ENCODE measurements at places on chromosomes 5 and 9.

- DNase-seq = no peak
These were observed 53.4 kb downstream of the PLPP1 start for GRCh38 chr5:55481293-55481855.

DNA sequence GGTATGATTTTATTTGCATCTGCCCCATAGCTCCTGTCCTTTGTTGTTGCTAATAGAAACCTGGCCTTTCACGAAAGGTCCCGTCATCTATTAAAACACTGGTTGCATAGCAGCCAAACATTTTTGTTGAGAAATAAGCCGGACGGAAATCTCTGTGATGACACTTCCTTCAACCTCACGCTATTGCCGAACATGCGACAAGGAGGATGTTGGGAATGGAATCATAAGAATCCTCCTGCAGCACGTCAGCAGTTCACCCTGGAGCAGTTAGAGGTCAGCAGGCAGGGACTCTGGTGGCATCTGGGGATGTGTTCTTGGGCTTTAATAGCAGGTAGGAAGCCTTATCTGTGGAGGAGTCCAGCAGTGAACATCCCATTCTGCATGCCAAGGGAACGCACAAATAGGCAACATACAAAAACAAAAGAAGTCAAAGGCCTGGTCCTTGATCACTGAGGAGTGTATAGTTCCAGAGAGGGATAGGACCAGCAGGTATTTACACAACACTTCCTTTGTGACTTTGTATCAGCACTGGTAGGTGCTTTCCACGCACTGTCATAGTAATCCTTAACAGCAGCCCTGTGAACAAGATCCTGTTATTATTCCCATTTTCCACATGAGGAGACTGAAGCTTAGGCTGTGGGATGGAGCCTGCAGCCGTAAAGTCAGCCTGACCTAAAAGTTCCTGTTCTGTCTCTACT is 33.4 kb downstream of the ARHGAP26 start:
- no peak for DNase-seq

- no peak for DNase-seq
These were observed 125.6 kb upstream of the DMRT1 start for GRCh38 chr9:715743-716400.

DNA sequence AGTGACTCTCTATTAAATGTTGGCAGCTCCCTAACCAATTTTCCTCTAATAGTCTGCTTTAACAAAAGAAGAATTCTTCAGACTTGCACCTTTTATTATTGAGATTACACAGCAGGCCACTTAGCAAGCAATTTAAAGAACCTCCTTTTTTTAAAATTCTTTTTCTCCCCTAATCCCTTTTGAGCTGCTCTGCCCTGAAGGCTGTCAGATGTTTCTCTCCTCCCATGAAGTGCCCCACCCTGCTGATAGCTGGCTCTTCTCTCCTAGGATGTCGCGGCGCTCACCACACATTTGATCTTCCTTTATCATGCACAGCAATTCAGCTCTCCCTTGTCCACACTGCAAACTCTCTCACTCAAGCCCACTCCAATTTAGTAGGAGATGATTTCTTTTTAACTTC is 1471.1 kb upstream of the ACO1 start:
- DNase-seq = no peak

DNA sequence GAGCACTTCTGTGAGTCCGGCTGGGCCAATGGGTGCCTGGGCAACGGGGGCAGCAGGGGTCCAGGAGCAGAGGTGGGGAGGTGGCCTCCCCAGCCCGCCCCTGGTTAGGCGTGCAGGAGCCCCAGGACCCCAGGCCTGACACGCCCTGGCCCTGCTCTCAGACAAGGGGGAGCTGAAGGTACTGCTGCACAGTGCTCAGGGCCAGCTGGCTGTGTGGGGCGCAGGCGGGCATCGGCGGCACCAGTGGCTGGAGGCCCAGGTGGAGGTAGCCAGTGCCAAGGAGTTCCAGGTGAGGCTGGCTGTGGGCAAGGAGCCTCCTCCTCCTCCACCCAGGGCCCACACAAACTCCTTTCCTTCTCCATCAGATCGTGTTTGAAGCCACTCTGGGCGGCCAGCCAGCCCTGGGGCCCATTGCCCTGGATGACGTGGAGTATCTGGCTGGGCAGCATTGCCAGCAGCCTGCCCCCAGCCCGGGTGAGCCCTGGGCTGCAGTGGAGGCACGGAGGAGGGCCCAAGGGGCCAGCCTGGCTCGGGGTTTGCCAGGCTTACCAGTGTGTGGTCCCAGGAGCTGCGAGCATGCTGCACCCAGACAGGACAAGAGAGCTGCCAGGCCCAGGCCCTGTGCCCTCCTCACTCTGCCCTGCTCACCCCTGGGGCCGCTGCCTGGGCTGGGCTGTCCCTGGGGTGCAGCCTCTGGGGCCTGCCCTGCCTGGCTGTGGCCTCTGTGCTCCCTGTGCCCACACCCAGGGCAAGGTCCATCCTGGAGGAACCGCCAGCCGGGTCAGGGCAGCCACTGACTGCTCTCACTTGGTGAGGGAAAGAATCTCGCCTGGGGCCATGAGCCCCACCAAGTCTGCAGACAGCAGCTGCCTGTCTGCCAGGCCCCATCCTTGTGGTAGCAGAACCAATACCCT is 7.0 kb downstream of the MAMDC4 start:
- no peak for DNase-seq

DNA sequence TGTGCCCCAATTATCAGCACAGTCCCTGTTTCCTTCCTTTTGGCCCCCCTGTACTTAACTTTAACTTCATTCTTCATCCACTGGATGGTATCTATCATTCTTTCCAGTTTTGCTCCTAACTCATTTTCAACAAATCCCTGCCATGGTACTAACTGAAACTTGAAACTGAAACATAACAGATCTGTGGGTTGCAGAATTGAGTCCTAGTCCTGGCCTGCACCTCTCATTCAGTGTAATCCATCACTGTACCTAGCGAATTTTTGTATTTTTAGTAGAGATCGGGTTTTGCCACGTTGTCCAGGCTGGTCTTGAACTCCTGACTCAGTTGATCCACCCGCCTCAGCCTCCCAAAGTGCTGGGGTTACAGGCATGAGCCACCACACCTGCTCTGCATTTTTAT is 15.3 kb upstream of the PIK3R1 start:
- no peak for DNase-seq

GRCh38 chr9:133492061-133493021 is 13.4 kb upstream of the SLC2A6 start:
- no peak for DNase-seq

DNA sequence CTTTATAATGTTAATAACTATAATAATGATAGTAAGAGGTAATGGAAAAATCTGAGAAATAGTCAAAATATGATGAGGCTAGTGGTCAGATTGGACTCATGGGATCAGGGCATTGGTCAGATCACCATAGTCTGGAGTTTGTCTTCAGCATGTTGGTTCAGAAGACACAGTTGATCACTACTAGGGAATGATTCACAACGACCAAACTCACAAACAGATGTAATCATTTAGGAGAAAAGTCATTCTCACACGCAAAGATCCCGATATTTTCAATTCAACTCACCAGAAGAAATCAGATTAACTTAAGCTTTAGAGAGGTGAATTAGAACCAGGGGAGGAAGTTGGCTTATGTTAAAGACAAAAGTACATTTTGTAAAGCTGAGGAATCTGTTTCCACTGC is 131.8 kb downstream of the LURAP1L start:
- no peak for DNase-seq

DNA sequence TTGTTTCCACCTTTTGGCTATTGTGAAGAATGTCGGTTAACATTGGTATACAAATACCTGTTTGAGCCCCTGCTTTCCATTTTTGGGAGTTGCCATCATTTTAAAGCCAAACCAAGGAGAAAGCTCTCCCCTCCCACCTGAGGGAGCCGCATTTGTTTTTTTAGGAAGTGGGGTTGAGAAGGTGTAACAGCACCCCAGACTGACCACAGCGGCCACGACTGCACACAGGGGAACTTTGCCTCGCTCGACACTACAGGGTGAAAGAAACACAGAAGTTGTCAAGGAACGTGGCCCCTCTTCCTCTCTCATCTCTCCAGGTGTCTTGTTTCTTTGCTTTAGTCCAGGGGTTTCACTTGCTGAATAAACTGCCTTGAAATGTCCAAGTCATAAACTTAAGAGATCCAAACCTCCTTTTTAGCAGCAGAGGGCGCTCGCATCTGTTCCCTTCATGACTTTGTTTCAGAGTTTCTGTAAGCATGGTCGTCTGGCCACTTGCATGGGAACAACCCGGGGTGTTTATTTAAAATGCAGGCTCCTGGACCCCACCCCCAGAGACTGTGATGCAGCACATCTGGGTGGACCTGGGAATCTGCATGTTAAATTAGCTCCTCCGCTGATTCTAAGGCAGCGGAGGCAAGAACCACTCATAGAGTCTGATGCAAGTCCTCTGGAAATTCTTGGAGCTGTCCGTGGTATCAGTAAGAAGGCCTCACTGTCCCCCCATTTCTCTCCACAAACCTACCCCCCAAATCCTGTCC is 2.1 kb upstream of the TTLL11 start:
- peak; percentile 54 for DNase-seq

DNA sequence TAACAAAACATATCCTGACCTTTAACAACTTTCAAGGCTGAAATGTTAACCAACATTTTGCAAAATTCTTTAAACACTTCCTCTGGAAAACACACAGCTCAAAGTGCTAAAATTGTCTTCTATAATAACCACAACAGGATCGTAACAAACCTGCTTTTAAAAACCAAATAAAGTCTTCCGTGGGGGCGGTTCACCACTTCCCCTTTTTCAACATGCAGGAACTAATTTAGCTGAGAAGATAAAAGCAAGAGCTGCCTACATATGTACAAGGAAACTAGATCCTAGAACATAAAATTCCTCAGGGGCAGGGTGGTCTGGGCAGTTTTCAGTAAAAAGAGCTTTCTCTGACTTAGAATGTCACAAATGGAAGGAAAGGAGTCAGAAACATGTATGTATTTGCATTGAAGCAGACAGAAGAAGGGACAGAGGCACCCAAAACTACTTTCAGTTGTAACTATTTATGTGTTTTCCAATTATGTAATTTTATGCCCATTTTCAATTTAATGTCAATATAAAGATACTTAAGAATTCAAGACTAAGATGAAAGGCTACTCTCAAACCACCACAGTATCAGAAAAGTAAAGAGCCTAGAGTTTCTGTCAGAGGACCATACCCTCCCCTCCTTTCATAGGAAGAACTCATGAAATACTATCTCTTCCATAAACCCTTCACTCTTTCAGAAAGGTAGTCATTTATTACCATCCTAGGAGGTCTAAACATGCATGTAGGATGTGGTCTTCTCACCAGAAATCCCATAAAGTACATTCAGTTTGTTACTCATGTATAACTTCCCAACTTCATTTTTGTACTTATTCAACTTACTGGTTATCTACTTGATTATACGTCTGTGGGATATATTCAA is 185.9 kb upstream of the RASA1 start:
- DNase-seq = no peak

DNA sequence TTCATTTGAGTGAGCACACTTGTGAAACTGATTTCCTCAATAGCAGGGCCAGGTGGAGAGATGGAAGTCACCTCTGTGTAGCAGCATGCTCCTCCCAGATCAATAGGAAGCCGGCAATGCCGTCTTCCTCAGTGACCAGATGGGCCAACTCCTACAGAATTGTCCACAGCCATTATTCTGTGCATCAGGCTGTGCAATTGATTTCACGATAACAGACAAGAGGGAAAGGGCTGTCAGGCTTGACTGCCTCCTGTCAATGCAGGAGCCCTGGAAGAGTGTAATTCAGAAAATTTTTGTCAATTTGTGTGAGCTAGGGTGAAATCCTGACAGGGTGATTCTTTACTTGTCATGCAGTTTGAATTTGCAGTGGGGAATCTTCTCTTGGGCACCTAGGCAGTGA is 838.4 kb upstream of the NUDT12 start:
- no peak for DNase-seq

DNA sequence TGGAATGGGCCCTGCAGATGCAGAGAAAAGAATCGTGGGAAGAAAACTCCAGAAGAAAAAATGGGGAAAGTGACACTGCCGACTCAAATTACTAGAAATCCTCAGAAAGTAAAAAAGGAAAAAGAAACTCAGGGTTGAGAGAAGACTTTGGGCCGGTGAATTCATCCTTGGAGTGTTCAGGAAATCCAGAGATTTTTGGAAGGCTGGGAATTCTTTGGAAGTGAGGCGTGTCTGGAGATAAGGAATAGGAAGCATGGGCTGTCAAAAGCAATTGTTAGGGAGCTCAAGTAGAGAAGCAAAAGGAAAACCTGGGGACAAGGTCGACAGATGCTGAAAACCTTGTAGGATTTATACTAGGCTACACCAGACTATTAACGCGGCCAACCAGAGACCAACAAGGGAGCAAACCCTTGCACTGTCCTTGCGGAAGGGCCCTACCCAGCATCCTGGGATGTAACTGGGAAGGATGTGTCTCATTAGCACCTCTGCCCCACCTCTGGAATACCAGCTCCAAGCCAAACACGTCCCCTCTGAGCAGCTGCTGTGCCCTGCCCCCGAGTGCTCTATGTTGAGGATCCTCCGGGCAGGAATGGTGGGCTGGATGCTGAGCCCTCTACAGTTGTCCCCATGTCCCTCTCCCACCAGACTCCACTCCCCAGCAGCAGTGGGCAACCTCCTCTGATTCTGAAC is 11.6 kb downstream of the DAB2IP start:
- DNase-seq = no peak

GRCh38 chr5:123095798-123096120 is 6.7 kb downstream of the PRDM6 start:
- DNase-seq = no peak

DNA sequence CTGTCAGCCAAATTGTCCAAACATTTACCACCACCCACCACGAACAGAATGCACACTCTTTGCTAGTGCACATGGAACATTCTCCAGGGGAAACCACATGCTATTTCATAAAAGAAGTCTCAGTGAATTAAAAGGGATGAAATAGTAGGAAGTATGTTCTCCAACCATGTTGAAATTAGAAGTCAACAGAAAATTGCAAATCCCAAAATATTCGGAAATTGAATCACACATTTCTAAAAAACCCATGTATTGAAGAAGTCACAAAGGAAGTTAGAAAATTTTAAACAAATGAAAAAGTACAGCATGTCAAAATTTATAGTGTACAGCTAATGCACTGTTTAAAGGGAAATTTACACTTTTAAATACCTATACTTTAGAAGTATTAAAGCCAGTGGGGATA is 50.8 kb downstream of the TGFBR1 start:
- DNase-seq = no peak

GRCh38 chr5:64156261-64156660 is 9.4 kb upstream of the RNF180 start:
- DNase-seq = no peak

DNA sequence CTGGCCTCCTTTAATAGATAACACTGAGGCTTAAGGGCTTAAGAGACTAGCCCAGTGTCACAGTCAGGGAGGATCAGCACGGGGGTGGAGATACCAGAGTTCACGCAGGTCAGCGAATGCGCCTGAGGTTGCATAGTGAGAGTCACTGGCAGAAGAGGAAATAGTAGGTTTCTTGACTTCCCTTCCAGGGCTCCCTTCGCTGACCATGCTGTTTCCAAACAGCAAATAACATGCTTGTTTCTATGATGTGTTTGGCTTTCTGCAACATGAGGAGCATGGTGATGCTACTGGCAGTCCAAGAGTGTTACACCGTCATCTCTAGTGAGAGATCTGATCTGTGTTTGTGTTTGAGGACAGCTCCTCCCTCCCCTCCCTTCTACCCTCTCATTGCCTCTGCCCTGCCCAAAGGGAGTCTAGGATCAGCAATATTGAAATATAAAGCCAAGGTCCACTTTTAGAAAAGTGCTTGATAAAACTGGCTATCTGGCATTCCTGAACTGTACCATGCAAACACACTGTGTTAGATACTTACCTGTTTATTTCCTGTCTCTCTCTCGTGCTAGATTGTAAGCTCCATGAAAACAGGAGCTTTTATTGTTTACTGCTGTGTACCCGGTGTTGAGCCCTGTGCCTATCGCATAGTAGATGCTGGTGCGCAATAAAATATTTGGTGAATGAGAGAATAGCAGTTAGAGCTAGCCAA is 12.3 kb downstream of the TLE4 start:
- DNase-seq = no peak

All from activated naive CD4-positive, alpha-beta T cell treated with anti-CD3 and anti-CD28 coated beads, Interleukin-2, amount 50 U/mL, for 16 hours (primary cell).